Skin of body (tissue), 3 donors: ENCODE measurements at places on chromosomes 6 and 20. TPM values are rescaled to one million over a fixed set of nuclear protein-coding genes. Genes with fewer than 3 reads are reported as not detected.

The CST2 gene
- total RNA-seq: not detected

The POPDC3 gene
- total RNA-seq: 5.2 TPM

The SPATS1 gene
- not detected for total RNA-seq

The PNLDC1 gene
- total RNA-seq: 0.30 TPM

DNA sequence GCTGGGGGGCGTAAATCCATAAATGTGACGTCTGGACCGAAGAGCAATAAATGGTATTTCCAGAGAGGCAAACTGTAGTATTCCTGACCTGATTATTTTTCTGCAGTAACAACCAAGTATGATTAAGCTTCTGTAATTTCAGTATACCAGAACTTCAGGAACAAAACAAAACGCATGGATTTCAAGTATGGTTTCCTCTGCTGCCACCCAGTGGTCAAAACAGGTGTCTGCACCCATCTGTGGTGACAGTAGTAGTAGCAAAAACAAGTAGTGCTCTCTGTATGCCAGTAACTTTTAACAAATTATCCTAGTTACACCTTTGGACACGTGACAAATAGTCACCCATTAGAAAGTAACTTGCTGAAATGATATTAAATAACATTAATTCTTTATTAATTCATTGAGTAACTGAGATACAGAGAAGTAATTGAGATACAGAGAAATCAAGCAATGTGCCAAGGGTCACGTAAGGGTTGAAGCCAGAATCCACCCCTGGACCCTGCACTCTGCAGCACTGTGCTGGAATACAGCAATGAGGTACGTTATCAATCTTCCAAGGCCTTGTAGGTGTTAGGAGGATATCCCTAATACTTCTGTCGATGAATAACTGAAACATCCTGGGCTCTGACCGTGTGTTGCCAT is 7.9 kb downstream of the CALHM4 start:
- peak; percentile 76 for DNase-seq

- no peak for DNase-seq
These were observed 8.2 kb downstream of the CYB5R4 start for GRCh38 chr6:83867527-83868161.

DNA sequence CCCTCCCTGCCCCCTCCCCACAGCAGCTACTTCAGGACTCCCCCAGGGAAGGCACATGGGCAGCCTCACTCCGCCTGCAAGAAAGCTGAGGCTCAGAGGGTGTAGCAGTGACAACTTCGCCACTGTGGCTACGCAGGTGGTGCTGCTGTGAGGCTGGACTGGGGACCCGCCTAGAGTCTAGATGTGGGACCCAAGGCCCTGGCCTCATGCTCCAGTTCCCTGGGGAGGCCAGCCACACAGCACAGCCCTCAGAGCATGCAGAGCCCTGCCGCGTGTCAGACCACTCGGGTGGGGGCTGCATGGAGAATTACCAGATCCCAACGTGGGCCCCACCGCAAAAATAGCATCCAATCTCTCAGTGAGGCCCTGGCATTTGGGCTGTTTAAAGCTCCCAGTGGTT is 30.8 kb upstream of the VSTM2L start:
- no peak for DNase-seq

DNA sequence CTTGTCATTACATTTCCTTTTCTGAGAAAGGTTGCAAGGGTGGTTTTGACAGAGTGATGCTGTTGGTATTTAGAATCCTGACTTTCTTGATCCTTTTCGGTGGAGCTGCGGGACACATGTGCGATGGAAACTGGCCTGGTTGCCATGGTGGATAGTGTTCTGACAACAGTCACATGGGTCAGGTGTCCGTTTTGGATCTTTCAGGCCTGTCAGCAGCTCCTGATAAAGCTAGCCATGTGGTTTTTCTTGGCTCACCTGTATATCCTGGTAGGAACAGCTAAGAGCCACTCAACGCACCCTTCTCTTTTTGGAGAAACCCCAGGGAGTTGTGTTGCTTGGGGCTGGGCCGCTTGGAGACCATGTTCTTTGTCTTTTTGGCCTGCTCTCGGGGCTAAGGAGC is 177.4 kb downstream of the MTFR2 start:
- DNase-seq: no peak

DNA sequence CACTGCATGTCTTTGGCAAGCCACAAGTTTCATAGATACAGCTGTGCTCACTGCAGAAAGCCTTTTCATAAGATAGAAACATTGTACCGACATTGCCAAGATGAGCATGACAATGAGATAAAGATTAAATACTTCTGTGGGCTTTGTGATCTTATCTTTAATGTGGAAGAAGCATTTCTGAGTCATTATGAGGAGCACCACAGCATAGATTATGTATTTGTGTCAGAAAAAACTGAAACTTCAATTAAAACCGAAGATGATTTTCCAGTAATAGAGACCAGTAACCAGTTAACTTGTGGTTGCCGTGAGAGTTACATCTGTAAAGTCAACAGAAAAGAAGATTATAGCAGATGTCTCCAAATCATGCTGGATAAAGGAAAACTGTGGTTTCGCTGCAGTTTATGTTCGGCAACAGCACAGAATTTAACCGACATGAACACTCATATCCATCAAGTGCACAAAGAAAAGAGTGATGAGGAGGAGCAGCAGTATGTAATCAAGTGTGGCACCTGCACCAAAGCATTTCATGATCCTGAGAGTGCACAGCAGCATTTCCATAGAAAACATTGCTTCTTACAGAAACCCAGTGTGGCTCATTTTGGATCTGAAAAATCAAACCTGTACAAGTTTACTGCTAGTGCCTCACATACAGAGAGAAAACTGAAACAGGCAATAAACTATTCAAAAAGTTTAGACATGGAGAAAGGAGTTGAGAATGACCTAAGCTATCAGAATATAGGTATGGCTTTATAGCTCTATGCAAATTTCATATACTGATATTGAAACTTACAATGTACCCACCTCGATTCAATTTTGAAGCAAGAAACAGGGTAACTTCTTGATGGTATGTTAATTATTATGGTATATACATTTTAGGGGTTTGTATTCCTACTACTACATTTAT is 23.9 kb upstream of the BAG2 start:
- DNase-seq: no peak

GRCh38 chr6:43911354-43912115 is 141.5 kb downstream of the VEGFA start:
- no peak for DNase-seq

- DNase-seq: no peak
These were observed 601.2 kb upstream of the ARID1B start for GRCh38 chr6:156175971-156176421.

DNA sequence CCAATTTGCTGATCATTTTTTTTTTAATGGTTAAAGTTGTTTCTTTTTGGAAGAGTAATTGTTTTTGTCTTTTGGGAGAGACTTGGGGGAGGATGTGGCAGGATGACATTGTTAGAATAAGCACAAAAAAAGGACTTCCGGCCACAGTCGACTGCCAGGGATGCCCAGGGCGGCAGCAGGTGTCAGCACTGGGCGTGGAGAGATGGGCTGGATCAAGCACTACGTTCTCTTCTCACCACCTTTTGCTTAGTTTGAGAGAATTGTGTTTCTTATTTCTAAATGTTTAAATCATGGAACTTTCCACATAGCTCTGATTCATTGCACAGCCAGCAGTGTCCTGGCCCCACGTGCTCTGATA is 104.6 kb upstream of the FRMD1 start:
- no peak for DNase-seq

DNA sequence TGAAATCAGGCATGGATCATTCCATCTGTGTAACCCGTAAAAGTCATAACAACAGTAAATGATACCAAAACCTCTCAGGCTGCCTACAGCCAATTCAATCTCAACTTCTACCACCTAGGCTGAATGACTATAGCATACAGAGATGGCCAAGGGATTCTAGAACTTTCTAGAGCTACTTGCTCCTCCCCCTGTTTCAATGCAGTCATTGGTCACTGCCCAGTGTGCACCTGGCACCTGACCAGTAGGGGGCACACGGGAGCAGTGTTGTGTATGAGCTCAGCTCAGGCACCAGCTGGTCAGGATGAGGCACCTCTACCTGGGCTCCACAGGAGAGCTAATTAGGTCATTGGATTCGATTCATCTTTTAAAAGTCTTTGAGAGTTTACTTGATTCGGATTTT is 86.2 kb downstream of the PLEKHG1 start:
- no peak for DNase-seq
